Posterior cingulate gyrus (tissue), 11 donors: ENCODE measurements at places on chromosomes 2 and 18.

- no peak for DNase-seq
Observed at GRCh38 chr2:189076572-189076971, 102.4 kb downstream of the COL3A1 start.

- no peak for DNase-seq
Observed at GRCh38 chr2:181169503-181169902, 189.1 kb downstream of the UBE2E3 start.

- no peak for DNase-seq
Observed at GRCh38 chr18:47754311-47755101, 176.0 kb downstream of the SMAD2 start.

DNA sequence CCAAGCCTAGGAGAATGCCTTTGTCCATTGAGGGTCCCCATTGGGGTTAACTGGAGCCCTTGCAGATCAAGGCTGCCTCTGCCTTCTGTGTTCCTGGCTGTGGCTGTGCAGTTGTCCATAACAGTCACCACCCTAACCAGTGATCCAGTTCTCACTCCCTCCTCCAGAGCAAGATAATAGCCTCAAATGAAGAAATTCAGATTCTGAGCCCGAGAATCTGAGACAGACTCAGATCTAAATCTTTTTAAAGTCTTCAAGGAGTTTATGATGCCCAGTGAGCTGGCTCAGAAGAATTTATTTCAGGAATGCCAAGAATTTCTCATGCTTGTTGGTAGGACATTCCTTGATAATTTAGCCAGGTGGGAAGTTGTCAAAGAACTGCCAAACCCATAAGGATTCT is 44.3 kb upstream of the RAB6C start:
- no peak for DNase-seq

DNA sequence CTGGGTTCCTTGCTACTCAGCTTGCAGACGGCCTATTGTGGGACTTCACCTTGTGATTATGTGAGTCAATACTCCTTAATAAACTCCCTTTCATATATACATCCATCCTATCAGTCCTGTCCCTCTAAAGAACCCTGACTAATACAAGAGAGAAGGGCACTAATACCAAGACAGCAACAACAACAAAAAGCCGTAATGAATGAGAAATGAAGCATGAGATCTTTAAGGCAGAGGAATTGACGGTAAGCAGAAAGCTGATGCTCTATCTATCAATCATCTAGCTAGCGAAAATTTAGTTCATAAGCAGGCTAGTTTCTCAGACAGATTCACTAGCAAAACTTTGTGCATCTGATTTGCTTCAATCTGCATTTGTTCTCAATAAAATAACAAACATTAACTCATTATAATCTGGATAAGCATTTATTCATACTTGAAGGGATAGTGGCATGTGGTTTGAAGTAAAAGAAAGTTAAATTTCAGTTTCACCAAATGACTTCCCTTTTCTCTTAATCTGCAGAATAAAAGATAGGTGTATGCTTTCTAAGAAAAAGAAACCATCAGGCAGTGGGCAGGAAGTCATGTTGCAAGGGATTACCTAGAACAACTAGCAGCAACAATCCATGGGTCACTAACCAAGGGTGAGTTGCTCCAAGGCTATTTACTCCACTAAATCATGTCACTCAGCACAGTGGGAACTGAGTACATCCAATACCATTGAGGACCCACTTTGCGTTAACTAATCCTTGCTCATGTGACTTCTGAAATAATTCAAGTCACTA is 376.5 kb downstream of the TMEM182 start:
- DNase-seq, result no peak

DNA sequence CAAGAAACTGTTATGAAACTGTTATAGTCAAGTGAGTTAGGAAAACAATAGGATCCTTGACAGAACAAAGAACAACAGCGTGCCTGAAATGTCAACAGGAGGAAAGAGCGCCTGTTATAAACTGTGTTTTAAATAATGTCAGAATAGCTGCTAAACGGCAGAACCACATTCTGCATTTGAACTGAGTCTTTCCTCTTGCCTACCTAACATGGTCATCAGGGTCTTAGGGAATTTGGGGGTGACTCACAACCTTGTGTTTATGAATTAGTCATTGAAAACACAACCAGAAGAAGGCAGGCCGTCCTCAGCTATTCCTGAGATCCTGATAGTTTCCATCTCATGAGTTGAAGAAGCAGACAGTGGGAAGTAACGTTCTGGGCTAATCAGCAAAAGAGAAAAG is 222.0 kb upstream of the FN1 start:
- no peak for DNase-seq

DNA sequence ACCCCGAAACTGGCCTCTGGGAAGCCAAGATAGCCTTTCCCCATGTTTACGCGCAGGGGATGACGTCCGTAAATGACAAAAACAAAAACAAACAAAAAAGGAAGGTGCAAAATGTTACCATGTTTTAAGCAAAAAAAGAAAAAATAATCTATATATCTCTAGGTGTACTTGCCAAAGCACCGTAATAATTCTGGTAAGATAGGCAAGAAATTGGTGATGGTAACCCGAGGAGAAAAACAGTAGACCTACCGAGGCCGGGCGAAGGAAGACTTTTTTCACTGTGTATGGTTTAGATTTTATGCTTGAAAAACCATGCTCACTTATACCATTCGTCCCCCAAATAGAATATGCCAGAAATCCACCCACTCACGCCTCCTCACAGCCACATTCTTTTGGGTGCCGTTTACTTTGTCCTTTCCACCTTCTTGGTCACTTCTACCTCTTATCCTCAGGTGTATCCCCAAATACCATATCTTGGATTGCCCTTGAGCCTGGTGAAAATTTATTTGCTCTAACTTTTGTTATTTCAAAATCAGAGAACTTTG is 8.0 kb downstream of the GATA6 start:
- DNase-seq, result no peak

GRCh38 chr2:7044253-7045250 is 127.3 kb downstream of the RNF144A start:
- peak; percentile 96 for DNase-seq

DNA sequence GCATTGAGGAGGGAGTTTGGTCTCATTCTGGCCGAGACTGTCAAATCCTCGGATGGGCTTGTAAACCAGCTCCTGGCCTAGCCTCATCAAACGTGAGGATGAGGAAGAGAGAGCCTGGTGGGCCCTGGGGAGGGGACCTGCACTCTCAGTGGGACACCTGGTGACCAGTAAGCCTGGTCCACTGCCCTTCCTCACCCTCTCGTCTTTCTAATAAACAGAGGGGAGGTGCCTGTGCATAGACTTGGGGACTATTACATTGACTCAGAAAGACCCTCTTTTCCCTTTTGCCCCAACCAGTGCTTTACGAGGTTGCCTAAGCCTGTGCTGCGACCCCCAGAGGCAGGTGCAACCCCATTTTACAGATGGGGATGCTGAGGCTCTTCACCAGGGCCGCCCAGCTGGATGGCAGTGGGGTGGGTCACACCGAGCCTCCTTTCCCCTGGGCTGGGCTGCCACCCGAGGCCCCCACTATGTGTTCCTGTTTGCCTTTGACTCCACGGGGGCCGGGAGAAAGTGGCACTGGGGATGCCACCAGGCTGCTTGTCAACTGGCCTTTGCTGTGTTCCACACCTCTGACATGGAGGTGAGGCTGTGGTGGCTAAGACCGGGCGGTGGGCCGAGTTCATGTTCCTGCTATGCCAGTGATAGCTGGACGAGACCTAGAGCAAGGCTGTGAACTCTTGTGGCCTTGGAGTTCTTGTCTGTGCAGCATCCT is 85.9 kb downstream of the GLI2 start:
- no peak for DNase-seq

DNA sequence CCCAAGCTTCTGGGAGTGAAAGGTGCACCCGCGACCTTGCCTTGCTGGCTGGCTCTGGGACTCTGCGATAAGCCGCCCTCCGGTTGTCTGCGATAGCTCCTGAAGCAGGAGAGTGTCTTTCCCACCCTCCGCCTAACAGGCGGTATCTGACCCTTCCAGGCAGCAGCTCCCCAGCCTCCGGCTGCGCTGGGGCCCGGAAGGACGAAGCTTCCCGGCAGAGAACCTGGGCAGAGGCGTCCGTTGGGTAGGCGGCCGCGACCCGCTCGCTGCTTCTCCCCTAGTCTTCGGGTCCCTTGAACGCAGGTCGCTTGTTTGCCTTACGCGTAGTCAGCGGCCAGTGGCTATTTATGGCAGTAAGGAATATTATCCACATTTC is 446 bp upstream of the RHBDD1 start:
- no peak for DNase-seq

DNA sequence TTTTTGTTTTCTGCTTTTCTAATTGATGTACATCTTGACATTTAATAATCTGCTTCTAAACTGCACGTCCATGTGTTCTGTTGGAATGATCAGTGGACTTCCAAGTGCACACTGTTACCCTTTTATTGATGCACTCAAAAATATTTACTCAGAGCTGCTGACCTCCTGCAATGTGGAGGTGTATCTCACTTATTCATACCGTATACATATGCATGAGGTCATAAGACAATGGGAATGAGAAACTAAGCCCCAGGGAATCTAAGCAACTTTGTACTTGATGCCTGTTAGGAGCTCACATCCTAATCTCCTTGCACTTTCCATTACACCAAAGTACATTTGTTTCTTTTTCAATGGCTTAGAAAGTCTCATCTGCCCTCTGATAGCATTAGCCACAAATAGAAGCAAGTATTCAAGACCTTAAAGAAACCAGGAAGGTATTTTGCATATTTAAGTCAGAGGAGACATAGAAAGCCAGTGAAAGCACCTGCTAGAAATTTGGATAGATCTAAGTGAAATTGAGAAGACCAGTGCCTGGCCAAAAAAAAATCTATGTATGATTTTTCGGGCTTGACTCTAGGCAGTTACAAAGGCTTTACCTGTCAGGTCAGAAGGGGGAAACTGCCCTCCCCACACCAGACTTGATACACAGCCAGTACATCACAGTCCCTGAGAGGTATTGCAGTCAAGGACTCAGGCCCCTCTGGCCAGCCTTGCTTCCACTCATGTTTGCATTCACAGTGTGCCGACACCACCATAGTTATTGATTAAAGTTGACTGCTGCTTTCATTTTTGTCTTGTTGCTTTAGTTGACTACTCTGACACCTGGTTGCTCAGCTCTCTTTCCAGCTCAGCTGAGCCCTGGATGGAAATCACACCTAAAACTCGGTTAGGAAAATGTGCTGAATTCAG is 391.7 kb upstream of the CYRIA start:
- no peak for DNase-seq

- DNase-seq, result no peak
Observed at GRCh38 chr2:152339556-152340286, 4.7 kb downstream of the FMNL2 start.

- DNase-seq, result no peak
Observed at GRCh38 chr2:128362889-128363228, 44.2 kb upstream of the HS6ST1 start.

DNA sequence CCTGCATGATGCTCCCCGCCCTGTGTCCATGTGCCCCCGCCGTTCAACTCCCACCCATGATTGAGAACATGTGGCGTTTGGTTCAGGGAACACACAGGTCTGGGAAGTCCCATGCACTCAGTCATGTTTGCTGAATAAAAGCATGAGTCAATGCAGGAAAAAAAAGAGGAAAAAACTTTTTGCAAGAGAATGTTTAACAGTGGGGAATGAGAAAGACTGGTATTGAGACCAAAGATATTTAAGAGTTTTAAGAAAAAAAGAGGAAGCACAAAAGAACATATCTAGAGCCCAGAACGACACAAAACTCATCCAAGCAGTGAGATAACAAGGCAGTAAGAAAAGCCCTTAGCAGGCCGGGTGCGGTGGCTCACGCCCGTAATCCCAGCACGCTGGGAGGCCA is 279.2 kb upstream of the THSD7B start:
- DNase-seq, result no peak

DNA sequence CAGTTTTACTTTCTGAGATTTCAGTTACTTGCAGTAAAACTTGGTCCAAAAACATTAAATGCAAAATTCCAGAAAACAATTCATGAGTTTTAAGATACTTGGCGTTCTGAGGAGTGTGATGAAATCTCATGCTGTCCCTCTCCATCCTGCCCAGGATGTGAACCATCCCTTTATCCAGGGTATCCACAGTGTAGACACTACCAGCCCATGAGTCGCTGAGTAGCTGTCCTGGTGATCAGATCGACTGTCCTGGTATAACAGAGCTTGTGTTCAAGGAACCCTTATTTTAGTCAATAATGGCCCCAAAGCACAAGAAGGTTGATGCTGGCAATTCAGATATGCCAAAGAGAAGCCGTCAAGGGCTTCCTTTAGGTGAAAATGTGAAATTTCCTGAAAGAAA is 3.2 kb downstream of the SP100 start:
- DNase-seq, result no peak

DNA sequence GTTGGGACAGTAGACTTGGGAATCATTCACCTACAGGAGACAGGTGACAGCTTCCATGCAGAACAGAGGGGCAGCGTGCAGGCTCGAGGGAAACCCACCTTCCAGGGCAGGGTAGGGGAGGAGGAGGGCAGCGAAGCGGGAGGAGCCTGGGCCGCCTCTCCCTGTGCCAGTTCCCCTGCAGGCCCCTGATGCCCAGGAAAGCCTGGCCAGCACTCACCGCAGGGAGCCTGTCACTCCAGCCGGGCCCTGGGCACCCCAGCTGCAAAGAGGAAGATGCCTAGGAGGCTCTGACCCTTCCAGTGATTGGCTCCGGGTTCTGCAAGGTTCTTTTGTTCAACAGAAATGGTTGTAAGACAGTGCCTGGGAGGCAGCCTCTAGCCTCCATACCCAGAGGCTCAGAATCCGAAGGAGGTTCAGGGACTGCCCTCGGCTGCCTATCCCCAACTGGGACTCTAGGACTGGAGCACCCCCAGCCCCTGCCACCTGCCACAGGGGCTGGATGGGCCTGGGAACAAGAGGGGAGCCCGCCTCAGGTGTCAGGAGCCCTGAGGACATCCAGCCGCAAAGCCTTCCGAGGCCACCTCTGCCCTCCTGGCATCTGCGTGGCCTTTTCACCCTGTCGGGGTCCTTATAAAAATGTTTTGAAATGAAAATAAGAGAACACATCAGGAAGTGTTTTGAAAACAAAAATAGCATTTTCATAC is 103.2 kb downstream of the PTGR3 start:
- DNase-seq, result no peak

DNA sequence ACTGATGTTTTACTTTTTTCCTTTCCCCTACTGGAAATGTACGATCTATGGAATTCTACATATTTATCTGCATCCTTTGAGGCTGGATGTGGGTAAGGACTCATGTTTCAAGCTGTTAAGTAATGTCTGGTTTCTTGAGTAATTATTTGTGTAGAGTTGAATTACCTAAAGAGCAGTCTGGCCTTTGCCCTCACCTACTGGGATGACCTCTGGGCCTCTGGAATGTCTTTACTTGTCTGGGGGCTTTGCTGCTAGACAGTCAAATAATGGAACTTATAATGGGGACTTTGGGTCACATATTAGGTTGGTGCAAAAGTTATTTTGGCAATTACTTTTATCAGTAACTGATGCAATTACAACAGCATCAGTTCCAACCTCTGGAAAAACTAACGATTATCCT is 244.7 kb downstream of the CCDC178 start:
- no peak for DNase-seq
